ENCODE measurements at places on chromosomes 7 and 10. TPM values are rescaled to one million over a fixed set of nuclear protein-coding genes. Genes with fewer than 3 reads are reported as not detected.

PNLIPRP2 gene
- not detected for total RNA-seq

- no peak for DNase-seq
Measured at GRCh38 chr7:75638594-75639070, 100.1 kb downstream of the HIP1 start.

AGBL3 gene
- 3.6 TPM for total RNA-seq

GRCh38 chr10:32210306-32211045 lies 136.5 kb downstream of the EPC1 start:
- DNase-seq = no peak

MYL10 gene
- not detected for total RNA-seq

MRC1 gene
- total RNA-seq = not detected

GRCh38 chr7:74134117-74134620 lies 40.0 kb upstream of the EIF4H start:
- peak; percentile 48 for DNase-seq

STYXL1 gene
- 27.2 TPM for total RNA-seq

DNA sequence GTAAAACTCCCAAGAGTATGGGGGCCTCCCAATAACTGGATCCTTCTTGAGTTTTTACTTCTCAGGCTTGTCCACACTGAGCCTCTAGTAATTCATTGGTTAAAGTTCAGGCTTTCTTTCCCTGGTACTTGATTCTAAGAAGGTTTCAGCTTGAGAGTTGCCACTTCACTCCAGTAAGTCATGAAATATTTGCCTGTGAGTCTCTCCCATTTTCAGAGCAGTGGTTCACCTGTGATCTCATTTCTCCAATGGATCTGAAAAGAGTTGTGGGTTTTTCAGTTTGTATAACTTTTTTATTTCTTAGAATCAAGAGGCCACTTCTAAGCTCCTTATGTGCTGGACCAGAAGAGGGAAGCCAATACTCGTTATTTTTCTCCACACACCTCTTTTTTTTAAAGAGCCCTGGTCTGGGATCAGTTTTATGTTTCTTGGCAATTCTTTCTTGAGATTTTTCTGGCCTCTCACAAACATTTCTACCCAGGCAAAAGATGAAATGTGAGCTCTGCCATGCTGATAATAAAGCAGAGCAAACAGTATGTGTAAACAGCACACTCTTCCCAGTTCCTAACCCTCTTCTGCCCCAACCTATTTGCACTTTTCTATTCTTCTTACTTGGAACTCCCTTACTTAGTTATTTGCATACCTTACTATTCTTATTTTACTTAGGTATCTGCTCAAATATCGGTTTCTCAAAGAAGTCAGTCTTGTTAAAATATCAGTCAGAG lies 983.4 kb downstream of the CCSER2 start:
- DNase-seq = no peak

ALOX5 gene
- total RNA-seq = 9.9 TPM

ACTL6B gene
- total RNA-seq = not detected

KEL gene
- total RNA-seq = 1.0 TPM

GRCh38 chr7:101125989-101126650 lies 784 bp upstream of the SERPINE1 start:
- DNase-seq = peak; percentile 46

GRCh38 chr7:7931626-7932025 lies 37.0 kb upstream of the GLCCI1 start:
- no peak for DNase-seq

CREB3L2 gene
- 24.7 TPM for total RNA-seq

DNA sequence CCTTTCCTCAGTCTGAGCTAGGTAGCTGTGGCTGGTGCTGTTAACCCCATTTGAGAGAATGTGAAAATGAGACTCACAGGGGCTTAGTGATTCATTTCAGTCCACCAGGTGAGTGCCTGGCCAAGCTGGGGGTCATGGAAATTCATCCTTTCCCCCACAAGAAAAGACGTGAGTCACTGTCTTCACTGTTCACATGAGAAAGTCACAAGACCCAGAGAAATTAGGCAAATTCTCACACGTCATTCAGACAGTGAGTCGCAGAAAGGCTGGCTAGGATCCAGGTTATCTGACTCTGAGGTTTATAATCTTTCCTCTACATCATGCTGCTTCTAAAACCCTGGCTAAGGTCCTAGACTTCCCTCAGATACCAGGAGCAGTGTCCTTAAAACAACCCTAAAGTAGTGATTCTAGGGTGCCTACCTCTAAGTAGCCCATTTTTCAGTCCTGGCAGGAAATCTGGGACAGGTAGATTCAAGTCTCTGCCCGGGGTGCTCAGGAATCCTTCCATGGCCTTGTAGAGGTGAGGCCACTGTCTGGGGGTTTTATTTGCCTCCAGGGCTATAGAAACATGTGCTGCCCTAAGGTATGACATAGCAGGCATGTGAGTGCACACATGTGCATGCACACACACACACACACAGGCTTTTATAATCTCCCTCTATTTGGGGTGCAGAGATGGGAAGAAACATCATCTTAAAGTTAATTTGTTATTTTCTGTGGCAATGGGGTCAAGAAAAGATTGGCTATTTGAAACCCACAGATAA lies 427.9 kb upstream of the CELF2 start:
- no peak for DNase-seq

- DNase-seq = peak; percentile 62
Measured at GRCh38 chr7:143407287-143408251, 1.1 kb downstream of the EPHA1 start.

- no peak for DNase-seq
Measured at GRCh38 chr7:87287738-87288341, 57.6 kb upstream of the CROT start.

DNA sequence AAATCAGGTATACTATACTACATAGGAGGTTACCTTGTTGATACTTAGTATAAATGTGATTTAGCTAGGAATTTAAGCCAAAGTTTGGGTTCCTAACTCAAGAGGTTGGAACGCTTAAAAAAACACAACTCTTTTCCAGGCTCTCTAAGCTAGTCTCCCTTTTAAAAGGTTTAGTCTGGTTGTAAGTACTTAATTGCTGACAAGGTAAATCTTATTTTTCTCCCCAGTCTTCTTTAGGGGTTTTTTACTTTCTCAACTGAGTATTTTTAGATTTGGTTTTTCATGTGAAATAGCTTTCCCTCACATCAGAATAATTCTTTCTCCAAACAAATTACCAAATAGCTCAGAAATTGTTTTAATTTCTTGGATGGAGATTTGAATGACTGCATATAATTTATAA lies 20.8 kb upstream of the CTTNBP2 start:
- no peak for DNase-seq

EEPD1 gene
- 2.6 TPM for total RNA-seq

DNA sequence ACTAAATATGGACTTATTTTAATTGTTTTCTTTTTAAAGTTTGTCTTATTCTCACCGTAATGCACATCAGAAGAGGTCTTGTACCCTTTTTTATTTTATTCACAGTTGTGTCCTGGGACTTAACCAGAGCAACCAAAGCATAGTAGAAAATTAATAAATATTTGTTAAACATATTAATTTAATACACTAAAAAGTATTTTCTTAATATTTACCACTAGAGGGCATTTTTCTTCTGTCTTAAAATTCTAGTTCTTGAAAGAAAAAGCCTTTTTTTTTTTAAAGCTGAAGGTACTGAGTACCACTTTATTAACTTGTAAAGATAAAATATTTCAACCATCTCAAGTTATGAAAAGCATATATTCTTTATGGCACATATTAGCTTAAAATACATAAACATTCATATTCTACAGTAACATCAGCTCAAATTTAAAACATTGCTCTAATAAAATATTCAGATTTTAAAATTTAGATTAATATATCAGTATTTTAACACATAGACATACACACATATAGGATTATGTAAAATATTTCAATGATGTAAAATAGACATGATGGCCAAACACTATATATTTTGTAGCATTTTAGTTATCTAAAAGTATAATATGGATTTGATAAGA lies 260.4 kb downstream of the SEMA3A start:
- DNase-seq = no peak
